HEK293T (cell line): ENCODE measurements at places on chromosomes 4 and X.

DNA sequence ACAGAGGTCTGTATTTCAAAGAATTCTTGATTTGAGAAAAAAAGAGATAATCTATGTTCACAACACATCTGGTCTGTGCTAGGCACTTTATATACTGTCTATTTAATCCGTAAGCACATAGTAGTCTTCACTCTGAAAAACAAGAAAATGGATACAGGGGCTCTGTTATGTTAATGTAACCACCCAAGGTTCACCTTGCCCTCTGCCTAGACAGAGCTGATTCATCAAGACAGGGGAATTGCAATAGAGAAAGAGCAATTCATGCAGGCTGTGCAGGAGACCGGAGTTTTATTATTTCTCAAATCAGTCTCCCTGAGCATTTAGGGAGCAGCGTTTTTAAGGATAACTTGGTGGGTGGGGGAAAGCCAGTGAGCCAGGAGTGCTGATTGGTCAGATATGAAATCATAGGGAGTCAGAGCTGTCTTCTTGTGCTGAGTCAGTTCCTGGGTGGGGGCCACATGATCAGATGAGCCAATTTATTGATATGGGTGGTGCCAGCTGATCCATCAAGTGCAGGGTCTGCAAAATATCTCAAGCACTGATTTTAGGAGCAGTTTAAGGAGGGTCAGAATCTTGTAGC, 92.9 kb upstream of the TNIP3 start:
- DNase-seq: no peak

DNA sequence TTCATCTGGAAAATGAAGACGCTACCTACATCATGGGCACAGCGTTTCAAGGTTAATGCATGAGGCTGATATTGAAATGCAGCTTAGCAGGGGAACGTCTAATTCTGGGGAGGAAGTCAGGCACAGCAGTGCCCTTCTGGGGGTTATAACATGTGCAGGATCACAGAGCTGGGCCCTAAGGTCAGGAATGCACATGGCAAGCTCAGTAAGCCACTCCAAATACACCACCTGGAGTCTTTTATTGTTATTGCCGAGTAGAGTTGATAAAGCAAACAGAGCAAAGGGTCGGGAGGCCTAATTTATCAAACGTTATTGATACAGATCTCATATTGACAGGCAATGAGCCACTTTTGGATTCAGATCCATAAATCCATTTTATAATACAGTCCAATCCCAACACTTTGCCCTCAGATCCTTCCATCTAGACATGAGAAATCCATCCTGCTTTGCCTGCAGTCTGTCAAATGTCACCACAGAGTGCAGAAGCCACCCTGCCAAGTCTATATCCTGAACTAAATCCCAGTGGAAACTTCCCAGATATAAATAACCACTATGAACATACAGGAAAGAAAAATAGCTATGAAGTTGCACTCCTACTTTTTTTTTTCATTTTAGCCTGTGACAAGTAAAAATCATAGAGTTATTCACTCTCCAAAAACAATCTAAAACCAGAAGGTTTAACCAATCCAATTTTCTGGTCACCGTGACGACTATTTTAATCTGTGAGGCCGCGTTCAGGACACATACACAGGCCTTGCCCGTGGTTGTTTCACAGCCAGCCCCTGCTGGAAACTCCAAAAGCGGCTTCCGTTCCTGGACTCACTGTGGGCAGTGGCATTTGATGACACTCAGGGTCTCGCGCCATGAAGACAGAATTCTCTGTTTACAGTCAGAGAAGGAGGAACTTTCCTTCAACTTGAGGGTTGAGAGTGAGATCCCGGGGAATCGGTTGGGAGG, 335.4 kb downstream of the DHX15 start:
- DNase-seq: no peak

GRCh38 chrX:2521927-2522386, 21.2 kb upstream of the DHRSX start:
- no peak for DNase-seq

DNA sequence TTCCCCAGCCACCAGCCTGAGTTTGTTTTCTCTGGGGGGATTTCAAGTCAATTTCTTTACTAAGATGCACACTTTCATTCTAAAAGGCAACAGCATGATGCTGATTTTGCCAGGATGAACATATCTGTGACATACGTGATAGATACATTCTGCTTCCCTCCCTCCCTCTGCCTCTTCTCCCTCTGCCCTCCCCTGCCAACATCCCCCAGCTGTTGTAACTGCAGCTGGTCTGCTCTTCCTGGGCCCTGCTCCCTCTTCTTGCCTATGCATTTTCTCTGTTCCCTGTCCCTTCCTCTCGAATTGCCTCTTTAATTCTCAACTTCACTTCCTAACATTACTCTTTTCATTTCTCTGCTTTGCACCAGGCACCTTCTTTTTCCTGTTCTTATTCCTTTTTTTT, 83.4 kb downstream of the AASDH start:
- no peak for DNase-seq

DNA sequence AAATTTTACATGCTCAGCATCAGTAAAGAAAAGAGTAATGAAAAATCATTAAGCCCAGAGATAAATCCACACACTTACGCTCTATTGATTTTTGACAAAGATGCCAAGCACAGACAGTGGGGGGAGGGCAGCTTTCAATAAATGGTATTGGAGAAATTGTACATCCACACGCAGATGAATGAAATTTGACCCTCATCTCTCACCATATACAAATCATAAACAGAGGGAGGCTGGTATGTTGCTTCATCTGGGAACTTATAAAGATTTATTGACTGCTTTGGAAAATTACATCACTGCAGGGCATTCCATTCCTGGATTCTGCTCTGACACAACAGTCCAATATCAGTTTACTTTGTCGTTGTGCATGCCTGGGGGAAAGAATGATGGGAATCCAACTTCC, 58.4 kb upstream of the XAGE1A start:
- peak; percentile 16 for DNase-seq

DNA sequence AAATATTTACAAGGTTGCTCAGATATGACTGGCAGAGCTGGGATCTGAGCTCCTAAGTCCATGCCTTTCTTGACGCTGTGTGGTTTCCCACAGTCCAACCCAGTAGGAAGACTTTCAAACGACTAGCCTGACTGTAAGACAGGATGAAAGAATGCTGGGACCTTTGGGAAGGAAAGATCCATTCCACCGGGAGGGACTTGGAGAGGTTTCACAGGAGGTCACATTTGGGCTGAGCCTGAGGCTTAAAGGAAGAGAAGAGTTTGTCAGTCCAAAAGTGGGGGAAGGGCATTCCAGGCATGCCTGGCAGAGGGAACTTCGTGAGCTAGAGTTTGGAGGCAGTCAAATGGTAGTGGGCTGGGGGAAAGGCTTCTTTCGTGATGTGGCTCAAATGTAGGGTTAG, 1.5 kb downstream of the STARD8 start:
- no peak for DNase-seq

DNA sequence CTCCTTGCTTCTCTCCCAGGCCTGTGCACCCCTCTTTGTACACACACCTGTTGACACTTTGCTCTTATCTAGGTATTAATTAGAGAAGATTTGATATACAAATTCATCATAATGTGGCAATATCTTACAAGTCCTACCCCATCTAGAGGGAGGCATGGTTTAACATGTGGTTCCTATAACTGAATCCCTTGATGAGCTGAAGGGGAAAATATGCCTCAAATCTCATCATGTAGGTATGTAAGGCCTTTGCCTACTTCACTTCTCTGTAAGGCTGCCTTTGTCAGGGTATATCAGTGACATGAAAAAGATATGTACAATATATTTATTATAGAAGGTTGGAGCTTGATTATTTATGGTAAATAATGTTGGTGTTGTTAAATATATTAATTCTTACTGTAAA, 31.9 kb downstream of the HTR2C start:
- no peak for DNase-seq

DNA sequence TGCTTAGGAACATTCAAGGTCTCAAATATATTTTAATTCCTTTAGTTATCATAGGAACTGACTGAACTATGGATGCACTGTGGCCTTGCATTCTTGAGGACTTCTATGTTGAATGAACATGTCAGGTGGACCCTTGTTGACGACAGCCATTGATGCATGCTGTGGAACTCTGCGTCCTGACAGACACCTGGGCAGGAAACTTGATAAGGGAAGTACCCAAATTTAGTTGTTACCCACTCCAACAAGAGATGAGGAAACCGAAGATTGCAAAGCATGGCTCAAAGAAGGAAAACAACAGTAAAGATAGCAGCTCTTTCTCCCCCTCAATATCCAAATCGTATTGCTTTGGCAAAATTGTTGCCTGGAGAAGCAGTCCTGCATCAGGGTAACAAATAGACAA, 540.0 kb upstream of the NR3C2 start:
- DNase-seq: no peak

- no peak for DNase-seq
These were observed 239.0 kb upstream of the MAB21L2 start for GRCh38 chr4:150342945-150343344.

GRCh38 chr4:113556382-113557134, 205.0 kb downstream of the CAMK2D start:
- DNase-seq: no peak

DNA sequence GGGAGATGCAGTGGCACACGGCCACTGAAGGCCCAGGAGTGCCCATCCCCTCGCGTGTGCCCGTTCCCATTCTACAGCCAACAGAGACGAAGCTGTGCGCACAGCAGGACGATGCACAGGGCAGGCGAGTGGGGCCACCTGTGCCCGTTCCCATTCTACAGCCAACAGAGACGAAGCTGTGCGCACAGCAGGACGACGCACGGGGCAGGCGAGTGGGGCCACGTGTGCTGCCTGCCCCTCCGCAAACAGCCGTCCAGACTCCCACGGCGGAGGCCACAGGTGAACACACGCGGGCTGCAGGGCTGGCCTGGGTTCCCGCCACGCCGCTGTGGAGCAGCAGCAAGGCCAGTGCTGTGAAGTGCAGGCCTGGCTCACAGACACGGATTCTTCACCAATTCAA, 32.0 kb downstream of the GAK start:
- no peak for DNase-seq
